ENCODE measurements at places on chromosomes 6 and 20.
A peak's percentile ranks its signal among the peaks of the same experiment; 100 is the strongest.

DNA sequence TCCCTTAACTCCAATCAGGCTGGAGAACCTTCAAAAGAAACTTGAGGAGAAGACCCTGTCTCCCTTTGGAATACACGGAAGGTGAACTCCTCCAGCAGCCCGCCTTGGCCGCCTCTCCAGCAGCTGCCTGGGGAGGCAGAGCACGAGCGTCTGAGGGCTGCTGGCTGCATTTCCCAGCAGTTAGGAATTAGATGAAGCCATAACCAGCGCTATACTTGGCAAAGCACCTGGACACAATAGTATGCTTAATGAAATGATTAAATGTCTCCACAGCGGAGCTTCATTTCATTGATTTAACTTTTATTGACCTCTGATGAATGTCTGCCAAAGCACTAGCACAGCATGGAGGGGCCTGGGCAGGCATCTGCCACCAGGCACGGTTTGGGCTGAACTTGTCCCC is 73.5 kb downstream of the TMEM242 start:
- no peak for DNase-seq

GRCh38 chr20:63101781-63102720 is 95.3 kb upstream of the BHLHE23 start:
- DNase-seq, result peak; percentile 44

DNA sequence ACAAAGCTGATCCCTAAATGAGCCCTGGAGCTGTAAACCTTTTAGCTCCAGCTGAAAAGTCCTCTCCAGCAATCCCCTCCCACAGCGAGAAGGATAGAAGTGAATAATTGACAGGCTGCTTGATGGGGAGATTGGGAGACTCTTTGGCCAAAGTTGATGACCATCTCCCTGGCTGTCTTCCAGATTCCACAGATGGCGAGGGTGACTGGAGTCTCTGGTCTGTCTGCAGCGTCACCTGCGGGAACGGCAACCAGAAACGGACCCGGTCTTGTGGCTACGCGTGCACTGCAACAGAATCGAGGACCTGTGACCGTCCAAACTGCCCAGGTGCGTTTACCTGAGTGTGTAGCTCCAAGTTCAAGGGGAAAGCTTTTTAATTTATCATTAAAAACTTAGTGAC is 67.3 kb downstream of the ISM1 start:
- DNase-seq, result no peak

DNA sequence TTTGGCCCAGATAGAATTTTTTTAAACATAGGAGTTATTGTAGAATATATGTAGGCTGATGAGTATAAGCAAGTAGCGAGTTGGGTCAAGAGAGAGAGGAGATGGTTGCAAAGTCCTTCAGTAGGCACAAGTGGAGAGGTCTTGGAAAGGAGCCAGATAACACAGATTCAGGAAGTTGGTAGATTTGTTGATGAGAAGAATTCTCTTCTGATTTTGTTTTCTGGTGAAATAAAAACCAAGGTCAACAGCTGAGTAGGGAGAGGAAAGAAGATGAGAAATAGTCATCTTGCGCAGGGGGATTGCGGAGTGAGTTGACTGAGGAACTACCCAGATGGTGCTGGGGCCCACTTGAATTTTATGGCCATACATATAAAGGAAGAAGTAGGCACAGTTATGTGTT is 17.4 kb upstream of the CD83 start:
- no peak for DNase-seq

- DNase-seq, result no peak
Observed at GRCh38 chr6:132614554-132614953, 9.5 kb downstream of the TAAR2 start.

DNA sequence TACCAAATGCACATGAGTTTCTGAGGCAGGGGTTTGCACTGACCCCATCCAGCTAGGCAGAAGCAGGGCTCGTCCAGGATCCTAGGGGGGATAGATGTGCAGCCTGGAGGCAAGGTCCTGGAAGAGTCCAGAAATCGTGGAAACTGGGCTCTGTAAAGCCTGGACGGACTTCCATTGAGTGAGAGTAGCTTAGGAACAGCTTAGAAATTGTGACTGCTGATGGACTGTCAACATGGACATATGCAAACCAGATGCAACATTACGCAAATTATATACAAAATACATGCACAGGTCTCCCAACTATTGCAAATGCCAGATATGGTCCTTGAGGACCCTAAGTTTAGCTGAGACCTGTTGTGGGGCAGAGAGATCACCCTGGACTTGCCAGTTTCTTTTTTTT is 4.8 kb upstream of the EMILIN3 start:
- no peak for DNase-seq
